Activated naive CD4-positive, alpha-beta T cell treated with anti-CD3 and anti-CD28 coated beads for 36 hours (primary cell): ENCODE measurements at places on chromosomes 12 and 14.

DNA sequence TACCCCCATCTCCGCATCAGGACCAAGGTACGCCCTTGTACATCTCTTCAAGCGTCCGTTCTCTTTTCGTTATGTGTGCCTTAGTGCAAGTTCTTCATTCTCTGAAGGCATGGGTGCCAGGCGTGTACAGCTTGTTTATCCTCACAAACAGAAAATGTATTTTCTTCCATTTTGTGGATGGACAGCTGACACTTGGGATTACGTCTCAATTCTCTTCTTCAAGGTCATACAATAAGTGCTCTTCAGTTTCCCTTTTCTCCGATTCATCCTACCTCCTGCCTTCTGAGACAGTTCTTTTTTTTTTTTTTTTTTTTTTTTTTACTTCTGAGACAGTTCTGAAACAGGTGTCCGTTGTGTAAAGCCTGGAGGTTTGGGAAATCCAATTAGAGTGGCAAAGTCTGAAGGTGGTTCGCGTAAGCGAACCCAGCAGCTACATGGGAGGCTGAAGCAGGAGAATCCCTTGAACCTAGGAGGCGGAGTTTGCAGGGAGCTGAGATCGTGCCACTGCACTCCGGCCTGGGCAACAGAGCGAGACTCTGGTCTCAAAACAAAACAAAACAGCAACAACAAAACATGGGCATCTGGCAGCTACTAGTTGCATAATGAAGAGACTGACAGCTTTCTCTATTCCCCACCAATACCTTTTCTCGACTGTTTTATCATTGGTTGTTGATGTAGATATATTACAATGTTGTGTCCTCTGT lies 734 bp downstream of the COX6A1 start:
- DNase-seq = no peak

GRCh38 chr12:49604856-49605255 lies 583 bp downstream of the FAM186B start:
- no peak for DNase-seq

DNA sequence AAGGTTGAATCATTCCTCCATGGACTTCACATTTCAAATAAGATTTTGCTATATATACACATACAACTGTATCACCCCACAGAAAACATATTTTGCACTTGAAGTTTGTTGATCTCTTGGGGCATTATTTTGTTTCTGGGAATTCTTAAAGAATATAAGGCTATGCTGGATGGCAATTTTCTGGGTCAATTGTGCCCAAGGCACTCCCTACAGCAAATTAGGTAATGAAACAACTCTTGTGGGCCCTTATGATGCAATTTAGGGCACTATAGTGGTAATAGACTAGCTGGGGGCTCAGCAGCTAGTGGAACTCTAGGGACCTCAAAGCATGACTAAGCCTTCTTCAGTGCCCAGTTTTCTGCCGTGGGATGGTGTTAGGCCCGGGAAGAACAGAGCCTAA lies 444.4 kb downstream of the NRXN3 start:
- no peak for DNase-seq

DNA sequence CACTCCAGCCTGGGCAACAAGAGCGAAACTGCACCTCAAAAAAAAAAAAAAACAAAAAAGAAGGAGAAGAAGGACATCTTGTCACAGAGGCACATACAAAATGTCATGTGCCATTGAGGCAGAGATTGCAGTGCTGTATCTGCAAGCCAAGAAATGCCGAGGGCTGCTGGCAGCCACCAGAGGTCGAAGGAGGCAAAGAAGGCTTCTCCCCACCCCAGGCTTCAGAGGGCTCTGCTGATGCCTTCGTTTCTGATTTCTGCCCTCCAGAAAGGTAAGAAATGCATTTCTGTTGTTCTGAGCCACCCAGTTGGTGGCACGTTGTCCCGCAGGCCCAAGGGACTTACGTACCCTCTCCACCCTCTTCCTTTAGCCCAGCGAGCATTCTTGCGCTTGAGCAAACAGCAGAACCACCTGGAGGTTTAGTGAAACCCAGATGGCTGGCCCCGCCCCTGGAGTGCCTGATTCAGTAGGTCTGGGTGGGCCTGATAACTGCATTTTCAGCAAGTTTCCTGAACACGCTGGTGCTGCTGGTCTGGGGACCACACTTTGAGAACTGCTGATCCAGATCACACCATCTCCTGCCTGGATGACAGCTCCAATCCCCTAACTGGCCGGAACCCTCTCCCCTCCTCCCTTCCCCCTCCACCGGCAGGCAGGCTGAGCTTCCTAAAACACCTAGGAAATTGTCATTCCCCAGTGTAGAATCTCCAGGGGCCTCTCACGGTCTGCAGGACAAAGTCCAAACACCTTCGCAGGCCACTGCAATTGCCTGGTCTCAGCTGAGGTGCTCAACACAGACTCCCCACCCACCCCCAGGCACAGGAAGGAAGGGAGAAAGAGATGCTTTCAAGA lies 21.1 kb upstream of the SCARB1 start:
- no peak for DNase-seq

- DNase-seq = no peak
Observed at GRCh38 chr12:5518584-5519365, 86.9 kb downstream of the NTF3 start.

DNA sequence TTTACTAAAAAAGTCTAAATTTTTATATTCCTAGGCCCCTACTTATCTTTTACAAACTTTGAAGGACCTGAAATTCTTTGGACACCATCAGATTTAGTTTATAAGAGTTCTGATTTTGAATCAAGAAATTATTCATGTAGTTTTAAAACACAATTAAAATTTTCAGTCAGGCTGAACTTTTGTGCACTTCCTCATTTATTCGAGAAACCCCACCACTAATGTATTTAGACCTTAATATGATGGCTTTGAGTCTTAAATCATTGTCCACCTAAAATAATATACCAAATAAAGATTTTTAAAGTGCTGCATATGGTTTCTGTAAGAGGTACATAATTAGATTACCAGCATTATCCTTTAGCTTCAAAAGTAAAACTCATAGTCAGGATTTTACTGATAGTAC lies 103.4 kb downstream of the PAWR start:
- no peak for DNase-seq

GRCh38 chr12:47382305-47382704 lies 302.5 kb upstream of the AMIGO2 start:
- peak; percentile 68 for DNase-seq

- DNase-seq = no peak
Observed at GRCh38 chr12:49923035-49923644, 19.4 kb upstream of the FAIM2 start.

- no peak for DNase-seq
Observed at GRCh38 chr14:96567289-96567899, 65.2 kb downstream of the PAPOLA start.

- DNase-seq = no peak
Observed at GRCh38 chr12:79987731-79988130, 52.8 kb upstream of the PPP1R12A start.

DNA sequence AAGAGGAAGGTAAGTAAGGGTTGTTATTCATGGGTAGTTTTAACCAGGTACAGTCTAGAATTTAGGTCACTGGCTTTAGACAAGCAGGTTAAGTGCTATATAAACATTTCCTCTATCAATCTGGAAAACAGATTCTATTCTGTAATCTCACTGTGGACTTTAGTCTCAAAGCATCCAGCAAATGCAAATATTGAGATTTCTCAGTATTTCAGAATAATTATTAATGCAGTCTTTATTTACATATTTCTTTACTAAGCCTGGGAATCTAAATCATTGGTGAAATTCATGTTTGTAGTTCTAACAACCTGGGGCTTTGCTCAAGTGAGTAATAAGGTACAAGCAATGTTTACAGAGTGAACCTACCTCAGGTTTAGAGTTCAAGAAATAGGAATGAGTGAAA lies 61.9 kb downstream of the SLC41A2 start:
- no peak for DNase-seq

DNA sequence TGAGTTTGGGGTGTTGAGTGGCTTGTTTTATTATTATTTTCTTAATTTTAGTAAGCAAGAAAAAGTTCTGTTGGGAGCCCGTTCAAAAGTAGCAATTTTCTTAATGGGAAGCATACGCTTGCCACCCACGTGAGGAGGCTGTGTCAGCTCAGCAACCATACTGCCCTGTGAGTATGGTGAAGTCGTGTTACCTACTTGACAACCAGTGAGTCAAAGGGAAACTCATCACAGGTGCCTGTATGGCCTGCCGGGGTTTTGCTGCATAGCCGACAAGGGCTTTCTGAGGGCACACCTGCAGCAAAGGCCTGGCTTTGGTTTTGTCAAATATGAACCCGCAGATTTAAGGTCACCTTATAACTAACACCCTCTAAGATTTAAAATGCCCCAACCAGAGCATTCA lies 31.1 kb downstream of the PITPNM2 start:
- peak; percentile 82 for DNase-seq

GRCh38 chr14:32434180-32434579 lies 105.1 kb downstream of the AKAP6 start:
- no peak for DNase-seq

GRCh38 chr12:116717466-116718437 lies 20.1 kb downstream of the SPRING1 start:
- DNase-seq = no peak

- no peak for DNase-seq
Observed at GRCh38 chr12:132516095-132517012, 26.4 kb downstream of the FBRSL1 start.

DNA sequence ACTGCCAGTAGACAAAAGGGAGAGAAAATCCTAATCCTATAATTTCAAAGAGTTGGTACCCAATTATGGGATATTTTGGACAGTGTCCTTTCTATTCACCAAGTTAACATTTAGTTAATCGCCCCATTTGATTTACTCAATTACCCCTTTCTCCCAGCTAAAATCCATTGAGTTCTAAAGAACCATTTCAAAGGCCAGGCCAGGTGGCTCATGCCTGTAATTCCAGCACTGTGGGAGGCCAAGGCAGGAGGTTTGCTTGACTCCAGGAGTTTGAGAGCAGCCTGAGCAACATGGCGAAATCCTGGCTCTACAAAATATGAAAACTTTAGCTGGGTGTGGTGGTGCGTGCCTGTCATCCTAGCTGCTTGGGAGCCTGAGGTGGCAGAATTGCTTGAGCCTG lies 5.5 kb upstream of the GPR19 start:
- no peak for DNase-seq

- DNase-seq = no peak
Observed at GRCh38 chr12:8813572-8814357, 8.7 kb upstream of the A2ML1 start.

DNA sequence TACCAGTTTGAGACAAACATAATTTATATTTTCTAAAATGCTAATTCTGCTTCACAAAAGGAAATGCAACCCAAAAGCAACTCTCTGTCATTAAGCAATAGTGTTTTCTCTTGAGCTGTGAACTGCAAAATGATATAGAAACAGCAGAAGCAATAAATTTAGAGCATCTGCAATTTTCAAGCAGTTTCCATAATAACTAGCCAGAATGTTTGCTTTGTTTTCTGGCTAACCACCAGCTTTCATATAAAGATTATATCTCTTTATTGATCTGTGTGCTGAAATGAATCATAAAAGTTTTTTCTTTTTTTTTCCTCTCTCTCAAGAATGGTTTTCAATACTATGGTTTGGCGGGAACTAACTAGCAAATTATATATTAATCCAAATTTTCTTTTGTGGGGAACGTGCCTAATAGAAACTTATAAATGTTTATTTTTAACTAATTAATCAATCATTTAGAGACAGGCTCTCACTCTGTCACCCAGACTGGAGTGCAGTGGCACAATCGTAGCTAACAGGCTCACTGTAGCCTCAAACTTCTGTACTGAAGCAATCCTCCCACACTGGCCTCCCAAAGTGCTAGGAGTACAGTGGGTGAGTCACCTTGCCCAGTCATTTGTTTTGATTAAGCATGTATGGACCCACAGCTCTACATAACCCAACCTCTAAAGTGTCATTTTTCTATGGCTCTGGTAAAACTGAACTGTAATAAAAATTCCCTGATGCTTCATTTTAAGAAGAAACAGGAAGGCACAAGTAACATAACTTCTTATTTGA lies 830.1 kb upstream of the MGAT4C start:
- no peak for DNase-seq

DNA sequence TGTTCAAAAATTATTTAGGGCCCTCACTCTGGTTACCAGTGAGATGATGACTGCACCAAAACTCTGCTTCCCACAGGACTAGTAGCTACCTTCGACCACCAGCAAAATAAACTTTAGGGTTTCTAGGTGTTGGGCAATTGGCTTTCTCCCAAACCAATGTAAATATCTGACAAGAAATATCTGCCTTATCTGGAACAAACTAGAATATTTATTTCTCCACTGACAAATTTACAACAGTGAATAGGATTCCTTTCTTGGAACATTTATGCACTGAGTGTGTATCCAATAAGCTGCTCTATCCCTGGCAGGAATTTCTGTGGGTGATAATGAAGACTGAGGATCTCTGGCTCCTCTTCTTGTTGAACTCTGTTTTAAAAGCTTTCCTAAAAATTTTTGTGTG lies 148.6 kb downstream of the SLC6A15 start:
- no peak for DNase-seq

DNA sequence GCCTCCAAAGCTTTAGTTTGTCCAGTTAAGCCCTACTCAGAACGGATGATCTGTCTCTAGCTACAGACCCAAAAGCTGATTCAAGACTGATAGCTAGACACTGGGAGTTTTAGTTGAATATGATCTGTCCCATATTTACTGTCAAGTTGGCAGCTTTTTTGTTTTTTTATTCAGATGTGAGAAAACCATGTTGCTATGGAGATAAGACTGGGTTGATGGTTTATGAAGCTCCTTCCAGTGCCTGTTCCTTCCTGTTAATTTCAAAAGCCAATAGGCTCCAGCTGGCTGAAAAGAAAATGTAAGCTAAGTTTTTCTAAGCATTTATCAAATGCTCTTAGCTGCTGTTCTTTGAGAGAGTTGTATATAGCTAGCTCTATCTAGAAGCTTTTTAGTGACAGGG lies 4.7 kb downstream of the DYNLL1 start:
- DNase-seq = no peak

DNA sequence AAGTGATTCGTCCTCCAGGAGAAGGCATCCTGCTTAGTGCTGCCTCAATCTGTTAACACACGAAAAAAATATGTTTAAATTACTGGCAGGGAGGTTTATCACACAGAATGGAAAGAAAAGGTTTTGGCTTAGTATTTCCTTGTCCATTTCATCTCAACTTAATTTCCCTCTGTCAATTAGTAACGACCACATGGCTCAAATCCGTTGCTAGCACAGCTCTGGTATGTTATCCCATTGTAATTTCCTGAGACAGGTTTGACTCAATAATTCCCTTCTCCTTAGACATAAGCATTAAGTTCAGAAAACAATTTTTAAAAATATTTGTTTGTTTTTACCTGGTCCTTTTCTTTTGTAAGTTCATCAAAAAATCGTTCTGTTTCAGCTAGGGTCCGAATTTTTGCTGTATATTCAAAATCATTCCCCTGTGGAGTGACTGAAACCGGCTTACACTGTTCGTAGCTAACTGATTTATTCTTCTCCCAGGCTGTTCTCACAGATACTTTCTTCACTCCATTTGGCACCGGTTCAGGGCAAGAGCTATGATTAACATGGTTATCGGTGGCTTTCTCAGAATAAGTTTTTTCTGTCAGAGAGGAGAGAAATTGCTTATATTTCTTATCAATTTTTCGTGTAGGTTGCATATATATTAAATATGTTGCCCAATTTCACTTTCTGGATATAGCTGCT lies 10.1 kb upstream of the PITPNM2 start:
- no peak for DNase-seq
